ENCODE measurements at places on chromosomes 13 and 19.

DNA sequence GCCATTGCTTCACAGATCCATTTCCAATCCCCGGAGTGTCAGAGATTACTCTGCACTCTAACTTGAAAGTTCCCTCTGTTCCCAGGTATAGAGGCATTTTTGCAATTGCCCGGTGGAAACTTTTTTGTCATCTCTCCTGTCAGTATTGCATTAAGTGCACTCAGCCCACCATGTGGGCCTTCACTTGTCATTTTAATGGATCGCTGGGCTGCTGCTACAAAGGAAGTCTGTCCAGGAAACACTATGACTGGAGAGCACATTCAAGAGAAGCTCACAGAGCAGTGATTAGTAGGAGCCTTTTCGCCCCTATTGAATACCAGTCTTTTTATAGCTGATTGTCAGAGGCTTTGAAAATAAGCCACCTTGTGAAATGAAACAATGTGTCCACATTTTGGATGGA lies 180.9 kb downstream of the B3GLCT start:
- DNase-seq = no peak

DNA sequence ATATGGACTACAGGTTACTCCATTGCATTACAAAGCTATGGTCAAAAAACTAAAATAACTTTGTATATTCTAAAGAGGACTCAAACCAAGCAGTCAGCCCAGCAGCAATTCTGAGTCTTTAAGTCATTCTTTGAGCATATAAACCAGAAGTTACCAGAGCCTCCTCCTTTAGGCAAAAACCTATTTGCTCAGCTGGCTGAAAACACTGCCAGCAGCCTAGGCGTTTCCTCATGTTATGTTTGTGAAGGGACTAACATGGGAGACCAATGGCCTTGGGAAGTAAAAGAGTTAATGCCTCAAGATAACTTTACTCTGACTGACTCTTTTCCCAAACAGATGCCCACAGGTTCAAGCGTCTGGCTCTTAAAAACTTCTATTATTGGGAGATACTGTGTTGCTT lies 45.3 kb downstream of the ZNF626 start:
- no peak for DNase-seq

- DNase-seq = no peak
Measured at GRCh38 chr13:113566227-113566561, 18.4 kb upstream of the TFDP1 start.

DNA sequence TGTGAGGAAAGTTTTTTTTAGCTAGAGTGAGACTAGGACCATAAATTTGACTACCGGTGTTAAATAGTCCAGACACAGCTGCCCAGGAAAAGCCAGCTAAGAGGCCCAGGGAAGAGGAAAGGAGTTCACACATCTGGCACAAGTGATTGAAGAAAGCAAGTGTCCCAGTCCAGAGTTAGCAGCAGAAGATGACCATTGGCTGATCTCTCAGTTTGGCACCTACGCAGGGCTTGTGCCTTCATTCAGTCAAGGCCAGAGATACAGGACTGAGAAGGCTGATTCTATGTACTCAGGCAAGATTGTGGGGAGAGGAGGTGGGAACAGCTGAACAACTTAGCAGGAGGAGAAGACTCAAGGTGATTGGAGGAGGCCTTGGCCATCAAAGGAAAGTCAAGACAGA lies 575.0 kb upstream of the KLF12 start:
- DNase-seq = no peak

- DNase-seq = no peak
Measured at GRCh38 chr13:39016787-39017186, 21.1 kb downstream of the PROSER1 start.

DNA sequence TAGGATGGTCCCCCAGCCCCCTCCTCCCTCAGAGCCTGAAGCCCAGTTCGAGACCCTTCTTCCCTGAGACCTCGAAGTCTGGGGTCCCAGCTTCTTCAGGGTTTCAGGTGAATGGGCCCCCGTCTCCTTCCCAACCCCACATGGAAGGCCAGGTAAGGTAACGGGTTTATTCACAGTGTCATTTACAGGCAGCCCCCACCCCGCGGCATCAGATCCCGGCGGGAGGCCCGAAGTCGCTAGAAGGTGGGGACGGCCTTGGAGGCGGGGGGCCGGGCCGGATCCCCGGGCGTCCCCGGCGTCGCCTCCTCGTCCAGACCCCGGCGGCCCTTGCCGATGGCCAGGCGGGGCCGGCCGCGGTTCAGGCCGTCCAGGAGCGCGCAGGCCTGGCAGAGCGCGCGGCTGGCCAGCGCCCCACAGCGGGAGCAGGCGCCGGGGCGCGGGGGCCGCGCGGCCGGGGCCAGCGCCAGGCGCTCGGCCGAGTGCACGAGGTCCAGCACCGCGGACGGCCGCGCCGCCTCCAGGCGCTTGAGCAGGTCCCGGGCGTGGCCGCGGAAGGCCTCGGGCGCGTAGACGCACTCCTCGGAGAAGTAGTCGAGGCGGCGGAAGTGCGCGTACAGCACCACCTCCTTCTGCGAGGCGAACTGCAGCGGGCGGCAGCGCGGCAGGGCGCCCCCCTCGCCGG lies 9.7 kb downstream of the CTU1 start:
- DNase-seq = peak; percentile 9

GRCh38 chr13:29136341-29136740 lies 316.2 kb downstream of the MTUS2 start:
- no peak for DNase-seq

- no peak for DNase-seq
Measured at GRCh38 chr13:37995092-37995491, 125.5 kb upstream of the TRPC4 start.

GRCh38 chr13:72062566-72062965 lies 195.6 kb upstream of the DACH1 start:
- DNase-seq = no peak

DNA sequence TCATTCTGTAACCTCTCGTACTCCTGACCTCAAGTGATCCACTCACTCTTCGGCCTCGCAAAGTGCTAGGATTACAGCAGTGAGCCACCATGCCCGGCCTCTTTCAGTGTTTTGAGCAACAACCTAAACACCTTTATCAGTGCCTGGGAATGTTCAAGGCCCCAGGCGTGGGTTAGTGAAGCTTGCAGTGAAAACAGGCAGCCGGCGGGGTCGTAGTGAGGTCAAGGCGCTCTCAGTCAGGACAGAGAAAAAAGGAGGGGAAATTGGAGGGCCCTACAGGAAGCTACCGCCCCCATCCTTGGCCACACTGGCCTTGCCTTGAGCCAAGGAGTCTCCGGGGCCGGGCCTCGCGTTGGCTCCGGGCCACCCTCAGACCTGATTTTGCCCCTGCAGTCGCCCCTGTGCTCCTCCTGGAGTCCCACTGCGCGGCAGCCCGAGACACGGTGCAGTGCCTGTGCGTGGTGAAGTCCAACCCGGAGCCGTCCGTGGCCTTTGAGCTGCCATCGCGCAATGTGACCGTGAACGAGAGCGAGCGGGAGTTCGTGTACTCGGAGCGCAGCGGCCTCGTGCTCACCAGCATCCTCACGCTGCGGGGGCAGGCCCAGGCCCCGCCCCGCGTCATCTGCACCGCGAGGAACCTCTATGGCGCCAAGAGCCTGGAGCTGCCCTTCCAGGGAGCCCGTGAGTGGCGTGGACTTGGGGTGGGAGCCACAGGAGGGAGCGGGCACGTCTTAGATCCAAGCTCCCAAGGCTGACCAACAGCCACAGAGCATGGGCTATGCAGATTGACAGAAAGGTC lies 17.7 kb downstream of the MAG start:
- no peak for DNase-seq

GRCh38 chr13:45042539-45042938 lies 53.2 kb downstream of the GPALPP1 start:
- no peak for DNase-seq

DNA sequence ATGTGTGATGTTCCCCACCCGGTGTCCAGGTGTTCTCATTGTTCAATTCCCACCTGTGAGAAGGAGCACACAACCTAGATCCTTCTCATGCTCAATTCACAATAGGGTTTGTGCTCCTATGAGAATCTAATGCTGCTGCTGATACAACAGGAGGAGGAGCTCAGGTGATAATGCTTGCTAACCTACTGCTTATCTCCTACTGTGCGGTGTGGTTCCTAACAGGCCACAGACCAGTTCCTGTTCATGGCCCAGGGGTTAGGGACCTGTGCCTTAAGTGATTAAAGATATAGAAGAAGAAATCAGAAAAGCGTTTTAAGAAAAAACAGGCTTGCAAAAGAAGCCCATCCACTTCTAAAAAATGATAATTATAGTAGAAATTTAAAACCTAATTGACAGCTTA lies 17.5 kb downstream of the DLEU7 start:
- DNase-seq = no peak

DNA sequence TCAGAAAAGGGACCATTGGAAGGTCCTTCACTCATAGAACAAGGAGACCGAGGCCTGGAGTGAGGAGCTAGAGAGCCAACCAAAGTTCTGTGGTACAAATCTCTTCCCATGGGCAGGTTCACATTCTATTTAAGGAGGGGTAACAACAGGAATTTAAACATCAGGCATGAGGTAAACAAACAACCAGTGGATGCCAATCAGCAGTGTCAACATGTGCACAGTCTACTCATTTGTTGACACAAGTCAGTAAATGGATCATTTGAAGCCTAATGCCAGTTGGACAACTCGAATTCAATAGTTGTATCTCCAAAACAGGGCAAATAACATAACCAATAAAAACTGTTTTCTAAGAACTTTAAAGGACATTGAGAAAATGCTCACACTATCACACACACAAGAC lies 6.3 kb upstream of the DOCK9 start:
- no peak for DNase-seq

- DNase-seq = no peak
Measured at GRCh38 chr13:28582225-28582891, 76.6 kb upstream of the POMP start.

- DNase-seq = no peak
Measured at GRCh38 chr13:102628559-102628958, 31.8 kb downstream of the TPP2 start.

DNA sequence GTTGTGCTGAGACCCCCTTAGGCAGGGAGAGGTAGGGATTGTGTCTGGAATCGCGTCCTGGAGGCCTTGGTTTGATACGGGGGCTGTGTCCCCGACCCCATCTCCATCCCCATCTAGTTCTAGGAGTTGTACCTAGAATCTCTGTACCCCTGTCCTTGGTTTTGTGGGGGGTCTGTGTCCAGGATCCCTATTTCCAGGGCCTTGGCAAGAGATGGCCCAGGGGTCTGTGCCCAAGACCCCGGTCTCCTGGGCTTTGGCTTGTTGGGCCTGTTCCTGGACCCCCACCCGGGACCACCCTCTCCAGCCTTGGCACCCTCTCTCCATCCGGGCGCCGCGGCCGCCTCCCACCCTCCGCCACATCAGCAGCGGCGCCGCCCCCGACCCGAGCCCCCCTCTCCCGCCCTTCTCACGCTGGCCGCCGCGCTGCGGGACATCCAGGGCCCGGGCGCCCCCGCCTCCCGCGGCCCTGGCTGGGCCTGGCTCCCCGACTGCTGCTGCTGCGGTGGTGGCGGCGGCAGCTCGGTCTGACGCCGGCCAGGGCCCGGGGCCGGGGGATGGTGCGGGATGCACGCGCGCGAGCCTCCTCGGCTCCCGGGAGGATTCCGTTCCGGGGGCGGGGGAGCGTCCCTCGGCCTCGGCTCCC lies at the start of gene NUMBL:
Gene NUMBL (minus strand): TSS at position 602 of the 643 bp plus-strand sequence. CDS start 168 bp downstream, at position 434.
- no peak for DNase-seq

DNA sequence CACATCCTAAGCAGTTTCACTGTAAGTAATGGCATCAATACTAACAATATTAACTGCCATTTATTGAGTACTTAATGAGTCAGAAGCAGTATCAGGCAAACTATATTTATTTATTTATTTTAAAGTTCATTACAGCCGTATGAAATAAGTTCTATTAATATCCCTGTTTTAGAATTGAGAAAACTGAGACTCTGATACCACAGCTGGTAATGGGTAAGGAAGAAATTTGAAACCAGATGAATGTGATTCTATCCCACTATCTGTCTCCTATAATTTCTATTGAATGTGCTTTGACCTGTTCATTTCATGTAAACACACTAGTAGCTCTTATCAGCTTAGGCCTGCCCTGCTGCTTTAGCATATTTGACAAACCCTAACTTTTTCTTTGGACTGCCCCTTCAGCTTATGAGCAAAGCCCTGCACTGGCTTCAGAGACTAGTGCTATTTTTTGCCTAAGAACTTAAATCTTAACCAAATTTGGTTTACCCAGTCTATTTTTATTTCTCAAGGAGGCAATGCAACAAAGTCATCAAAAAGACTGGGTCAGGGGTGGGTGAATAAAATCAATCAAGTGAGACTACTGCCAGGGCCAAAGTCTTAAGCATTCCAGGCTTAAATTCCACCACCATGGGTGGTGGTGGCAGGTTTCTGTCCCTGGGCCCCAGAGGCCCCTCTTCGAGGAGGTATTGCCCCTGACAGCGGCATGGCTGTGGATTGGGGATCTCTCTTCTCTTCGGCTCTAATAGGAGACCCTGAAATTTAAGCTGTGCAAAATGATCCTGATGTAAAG lies 143.4 kb downstream of the DLEU7 start:
- DNase-seq = no peak

- no peak for DNase-seq
Measured at GRCh38 chr13:113161433-113161832, 3.0 kb downstream of the PROZ start.

DNA sequence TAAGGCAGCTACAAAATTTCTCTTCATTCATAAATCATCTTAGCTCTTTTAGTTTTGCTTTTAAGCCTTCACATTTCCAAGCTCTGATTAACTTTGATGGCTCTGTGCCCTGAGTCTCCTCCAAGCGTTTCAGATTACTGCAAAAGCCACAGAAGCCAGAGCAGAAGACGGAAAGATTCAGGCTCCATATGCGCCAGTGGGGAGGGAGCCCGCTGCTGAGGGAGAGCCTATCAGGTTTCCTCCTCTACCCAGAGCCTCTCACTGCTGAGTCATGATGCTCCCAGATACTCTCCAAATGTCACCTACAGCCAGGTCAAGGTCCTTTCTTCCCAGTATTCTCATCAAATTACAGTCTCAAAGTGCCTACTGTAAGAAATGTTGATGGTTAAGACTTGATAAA lies 193.6 kb downstream of the RAP2A start:
- DNase-seq = no peak

GRCh38 chr13:66829803-66830202 lies 400.3 kb downstream of the PCDH9 start:
- no peak for DNase-seq

GRCh38 chr13:89862691-89863036 lies 1484.8 kb upstream of the MIR17HG start:
- no peak for DNase-seq

DNA sequence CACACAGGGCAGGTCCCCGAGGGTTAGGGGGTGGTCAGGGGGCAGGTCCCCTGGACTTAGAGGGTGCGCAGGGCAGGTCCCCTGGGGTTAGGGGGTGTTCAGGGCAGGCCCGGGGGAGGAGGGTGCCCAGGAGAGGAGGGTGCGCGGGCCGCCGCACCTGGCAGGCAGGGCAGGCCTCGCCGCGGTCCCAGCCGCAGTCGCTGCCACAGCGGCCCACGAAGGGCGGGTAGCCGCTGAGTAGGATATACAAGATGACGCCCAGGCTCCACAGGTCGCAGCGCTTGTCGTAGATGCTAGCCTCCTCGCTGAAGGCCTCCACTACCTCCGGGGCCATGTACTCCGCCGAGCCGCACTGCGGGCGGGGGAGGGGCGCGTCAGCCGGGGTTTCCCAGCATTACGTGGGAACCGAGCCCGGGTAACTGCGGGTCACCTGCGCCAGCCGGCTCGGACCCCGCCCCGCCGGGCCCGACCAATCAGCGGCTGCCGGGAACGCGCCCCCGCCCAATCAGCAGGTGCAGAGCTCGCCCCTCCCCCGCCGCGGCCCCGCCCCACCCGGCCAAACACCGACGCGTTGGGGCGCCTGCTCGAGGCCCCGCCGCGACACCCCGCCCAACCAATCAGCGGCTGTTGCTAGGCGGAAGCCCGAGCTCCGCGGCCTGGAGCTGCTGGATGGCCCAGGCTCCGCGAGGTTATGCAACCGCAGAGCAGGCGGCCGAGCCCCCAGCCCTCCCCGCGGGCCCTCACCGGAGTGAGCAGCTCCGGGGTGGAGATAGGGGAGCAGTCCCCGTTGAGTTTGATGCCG lies 9.2 kb downstream of the MKNK2 start:
- peak; percentile 100 for DNase-seq
